ENCODE measurements at places on chromosomes 1 and 21. TPM values are rescaled to one million over a fixed set of nuclear protein-coding genes. Genes with fewer than 3 reads are reported as not detected.

DNA sequence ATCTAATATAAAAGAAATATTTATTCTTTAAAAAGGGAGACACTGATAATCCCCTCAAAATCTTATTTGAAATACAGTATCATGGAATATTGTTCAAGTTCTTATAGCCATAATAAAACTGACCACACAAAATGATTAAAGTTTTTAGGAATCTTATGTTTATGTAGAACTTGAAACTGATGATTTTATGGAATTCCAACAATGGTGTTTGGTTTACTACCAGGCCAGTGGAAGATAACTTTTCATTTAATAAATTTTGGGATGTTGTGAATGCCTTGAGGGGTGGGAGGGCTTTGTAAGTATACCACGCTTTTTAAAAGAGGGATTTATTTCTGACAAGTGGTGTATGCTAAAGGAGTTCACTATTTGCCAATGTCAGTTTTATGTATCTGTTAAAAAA lies 87.7 kb downstream of the RAB3GAP2 start:
- H3K36me3 ChIP-seq = peaks cover 8% of the 10 kb centered on the region
- H3K27me3 ChIP-seq = no peaks in the 10 kb centered on the region

- no peak overlapping the region for H3K4me3 ChIP-seq
- no peak overlapping the region for H3K27ac ChIP-seq
- no peaks in the 10 kb centered on the region for H3K27me3 ChIP-seq
These were observed 184.6 kb downstream of the TGFB2 start for GRCh38 chr1:218529646-218530300.

DNA sequence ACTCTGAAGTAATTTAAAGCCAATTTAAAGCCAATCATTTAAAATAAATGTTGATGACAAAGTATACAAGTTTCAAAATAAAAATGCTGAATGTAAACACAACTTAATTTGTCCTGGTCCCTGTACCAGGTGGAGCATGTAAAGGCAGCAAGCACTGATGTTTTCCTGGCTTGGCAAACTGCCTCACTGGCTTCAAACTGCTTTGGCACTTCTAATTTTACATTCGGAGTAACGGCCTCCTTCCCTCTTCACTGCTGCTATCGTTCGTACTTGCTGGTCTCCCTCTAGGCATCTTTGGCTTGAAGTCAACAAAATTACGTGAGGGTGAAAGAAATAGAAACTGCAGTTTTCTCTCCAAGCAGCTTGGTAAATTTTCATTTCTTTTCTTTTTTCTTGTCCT lies 287.9 kb downstream of the LTN1 start:
- H3K4me3 ChIP-seq = no peak overlapping the region
- no peaks in the 10 kb centered on the region for H3K36me3 ChIP-seq
- no peak overlapping the region for H3K27ac ChIP-seq
- no peaks in the 10 kb centered on the region for H3K27me3 ChIP-seq
- no peak for DNase-seq

DNA sequence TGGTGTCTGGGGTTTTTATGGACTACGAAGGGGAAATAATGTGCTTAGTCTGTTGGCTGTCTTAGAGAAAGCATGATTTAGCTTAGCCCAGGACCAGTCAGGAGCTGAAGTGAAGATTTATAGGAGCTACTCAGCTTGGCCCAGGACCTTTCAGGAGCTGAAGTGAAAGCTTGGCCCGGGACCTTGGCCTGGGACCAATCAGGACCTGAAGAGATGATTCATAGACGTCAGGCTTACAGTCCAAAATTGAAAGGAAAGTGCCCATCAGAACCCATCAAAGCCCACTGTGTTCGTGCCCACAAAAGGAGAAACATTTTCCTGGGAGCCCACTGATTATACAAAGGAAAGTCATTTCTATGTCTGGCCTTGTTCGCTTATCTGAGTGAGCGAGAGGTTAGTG lies 35.6 kb downstream of the MSTO1 start:
- H3K27me3 ChIP-seq = no peaks in the 10 kb centered on the region
- DNase-seq = no peak
- H3K36me3 ChIP-seq = no peaks in the 10 kb centered on the region

DNAH14 gene
- total RNA-seq = not detected

DNA sequence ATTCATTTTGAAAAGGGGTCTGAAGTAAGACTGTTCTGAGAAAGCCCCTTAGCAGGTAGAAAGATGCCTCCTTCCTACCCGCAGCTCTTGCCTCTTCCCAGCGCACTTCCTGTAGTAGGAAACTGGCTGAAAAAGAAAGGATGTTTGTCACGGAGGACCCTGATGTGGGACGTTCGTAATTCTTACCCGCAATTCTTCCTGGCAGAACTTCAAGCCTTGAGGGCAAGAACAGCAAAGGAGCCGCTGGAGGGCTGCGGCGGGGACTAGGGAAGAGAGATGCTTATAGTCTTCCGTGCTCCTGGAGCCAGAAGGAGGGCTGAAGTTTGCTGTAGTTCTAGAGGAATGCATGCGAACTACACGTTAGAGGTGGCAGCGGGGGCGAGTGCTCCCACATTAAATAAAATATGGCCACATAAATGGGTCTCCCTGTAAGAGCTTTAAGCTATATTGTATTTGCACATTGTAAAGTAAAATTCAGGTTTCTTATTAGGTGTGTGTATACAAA lies 6.3 kb downstream of the C1orf53 start:
- no peak for DNase-seq
- H3K27ac ChIP-seq = no peak overlapping the region
- peaks cover 52% of the 10 kb centered on the region for H3K4me1 ChIP-seq
- no peaks in the 10 kb centered on the region for H3K36me3 ChIP-seq
- H3K27me3 ChIP-seq = peaks cover 74% of the 10 kb centered on the region
- H3K4me3 ChIP-seq = no peak overlapping the region
